ENCODE measurements at places on chromosomes 1 and 21.
A peak's percentile ranks its signal among the peaks of the same experiment; 100 is the strongest.

DNA sequence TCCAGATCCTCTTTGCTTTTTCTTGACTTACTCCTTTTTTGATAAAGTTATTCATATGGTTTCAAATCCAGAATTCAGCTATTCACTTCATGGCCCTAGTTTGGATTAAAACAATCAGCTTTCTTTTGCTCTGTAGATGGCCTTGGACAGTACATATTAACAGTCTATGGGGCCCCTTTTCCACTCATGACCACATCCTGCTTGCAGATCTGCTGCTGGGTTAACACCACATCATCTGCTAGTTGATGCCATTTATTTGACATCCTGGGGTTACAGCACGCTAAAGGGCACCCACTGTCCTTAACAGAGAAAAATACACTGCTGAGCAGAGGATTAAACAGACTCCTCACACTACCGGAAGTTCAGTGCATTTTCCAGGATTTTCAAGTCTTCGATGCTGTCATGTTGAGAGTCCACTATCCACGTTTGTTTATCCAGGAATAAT is 941 bp upstream of the IFI16 start:
- DNase-seq: no peak

DNA sequence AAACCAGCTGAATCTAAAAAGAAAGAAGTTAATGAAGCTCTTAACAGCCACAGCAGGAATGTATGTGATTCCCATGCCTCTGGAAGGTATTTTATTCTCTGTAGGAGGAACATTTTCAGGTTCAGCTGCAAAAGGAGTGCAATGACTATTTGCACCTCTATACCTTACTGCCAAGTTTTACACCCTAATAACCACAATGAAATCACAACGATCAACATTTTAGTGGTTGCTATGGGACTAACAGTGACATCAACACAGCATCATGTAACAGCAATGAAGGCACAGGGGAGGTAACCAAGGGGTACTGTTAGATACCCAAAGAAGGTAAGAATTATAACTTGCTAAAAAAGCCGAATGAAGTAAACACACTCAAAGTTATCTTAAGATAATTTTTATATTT is 116.3 kb upstream of the HP1BP3 start:
- DNase-seq: no peak

GRCh38 chr1:37509181-37509580 is 5.4 kb downstream of the MEAF6 start:
- DNase-seq: peak; percentile 50

GRCh38 chr1:46521414-46521813 is 30.0 kb downstream of the KNCN start:
- DNase-seq: no peak

DNA sequence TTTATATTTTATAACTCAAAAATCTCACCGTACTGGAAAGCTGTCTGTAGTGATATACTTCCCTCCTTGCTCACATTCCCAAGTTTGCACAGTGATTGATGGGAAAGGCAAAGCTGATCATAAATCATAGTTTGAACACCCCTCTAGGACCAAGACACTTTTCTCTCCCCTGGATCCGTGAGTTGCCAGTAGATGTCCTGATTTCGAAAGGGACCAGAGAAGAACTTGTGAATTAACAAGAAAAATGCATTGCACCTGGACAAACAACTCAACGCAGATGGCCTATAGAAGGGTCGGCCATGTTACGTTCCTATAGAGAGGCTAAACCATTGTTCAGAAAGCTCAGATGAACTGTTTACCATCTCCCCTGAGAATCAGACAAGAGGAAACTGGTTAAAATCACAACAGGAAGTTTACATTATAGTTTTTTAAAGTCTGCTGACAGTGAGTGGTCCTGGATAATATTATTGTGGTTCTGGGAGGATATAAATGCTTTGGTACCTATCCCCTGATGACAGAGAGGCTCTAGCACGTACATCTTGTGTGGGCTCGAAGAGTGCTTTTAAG is 124.0 kb upstream of the SLC45A1 start:
- DNase-seq: no peak

DNA sequence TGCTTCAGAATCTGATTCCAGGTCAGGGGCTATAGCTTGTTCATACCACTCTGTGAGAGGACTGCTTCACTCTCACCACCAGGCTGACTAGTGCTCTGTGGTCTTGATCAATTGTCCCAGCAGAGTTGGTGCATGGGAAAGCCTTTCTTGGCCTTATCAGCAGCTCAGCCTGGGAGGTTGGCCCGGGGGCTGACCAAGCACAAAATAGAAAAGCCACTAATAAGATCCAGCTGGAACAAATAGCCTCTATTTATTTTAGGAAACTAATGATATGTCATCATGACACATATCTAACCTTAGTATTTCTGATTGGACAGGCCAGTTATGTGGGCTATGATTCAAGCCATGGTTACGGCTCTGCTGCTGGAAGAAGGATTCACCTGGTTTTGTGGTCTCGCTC is 134.2 kb downstream of the GDAP2 start:
- peak; percentile 83 for DNase-seq

GRCh38 chr1:109922326-109922725 is 11.7 kb downstream of the CSF1 start:
- no peak for DNase-seq

Data from AG08395 (cell line).